ENCODE measurements at places on chromosomes 7 and 10.

- no peak for DNase-seq
These were observed 18.0 kb downstream of the TMEM106B start for GRCh38 chr7:12229046-12229445.

GRCh38 chr7:30066687-30067086, 38.5 kb downstream of the PLEKHA8 start:
- DNase-seq = no peak

- DNase-seq = peak; percentile 39
These were observed 95.5 kb downstream of the CELF2 start for GRCh38 chr10:11113156-11113555.

- DNase-seq = peak; percentile 56
These were observed 22.6 kb upstream of the CREB5 start for GRCh38 chr7:28389504-28390395.

DNA sequence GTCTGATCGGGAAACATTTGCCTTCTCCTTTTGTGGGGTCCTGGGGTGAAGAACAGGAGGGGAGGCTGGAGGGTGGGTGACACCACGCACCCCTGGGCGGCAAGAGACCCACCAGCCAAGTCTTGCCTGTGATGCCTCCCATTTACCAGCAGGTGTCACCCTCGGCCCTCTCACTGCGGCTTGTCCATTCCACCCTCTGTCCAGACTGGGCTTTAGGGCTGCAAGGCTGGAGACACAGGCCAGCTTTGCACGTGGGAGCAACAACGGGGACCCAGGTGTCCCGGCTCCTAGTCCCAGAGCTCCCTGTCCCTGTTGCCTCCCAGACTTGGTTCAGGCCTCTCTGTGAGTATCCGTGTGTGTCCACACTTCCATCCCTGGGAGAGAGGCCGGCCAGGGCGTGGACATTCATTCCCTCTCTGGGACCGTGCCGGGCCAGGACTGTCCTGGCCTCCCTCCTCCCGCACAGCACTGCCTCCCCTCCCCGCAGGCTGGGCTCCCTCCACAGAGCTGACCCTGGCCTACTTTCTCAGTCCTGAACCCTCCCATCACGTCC, 36.2 kb upstream of the GTF2IRD1 start:
- peak; percentile 68 for DNase-seq

DNA sequence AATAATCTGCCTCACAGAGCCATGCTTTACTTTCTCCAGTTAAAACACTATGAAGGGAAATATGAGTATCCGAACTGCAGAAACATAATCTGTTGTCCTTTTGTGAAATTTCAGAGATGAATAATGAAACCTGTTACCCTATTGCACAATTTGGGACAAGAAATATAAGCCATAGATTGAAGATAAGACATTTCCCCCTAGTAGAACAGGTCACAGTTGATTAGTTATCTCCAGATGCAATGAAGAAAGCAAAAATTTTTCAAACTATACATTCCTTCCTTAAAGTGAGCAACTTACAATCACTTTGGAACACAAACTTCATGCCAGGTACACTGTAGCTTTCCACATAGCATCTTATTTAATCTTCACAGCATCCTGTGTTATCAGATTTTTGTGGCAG, 2.3 kb upstream of the CHN2 start:
- no peak for DNase-seq

DNA sequence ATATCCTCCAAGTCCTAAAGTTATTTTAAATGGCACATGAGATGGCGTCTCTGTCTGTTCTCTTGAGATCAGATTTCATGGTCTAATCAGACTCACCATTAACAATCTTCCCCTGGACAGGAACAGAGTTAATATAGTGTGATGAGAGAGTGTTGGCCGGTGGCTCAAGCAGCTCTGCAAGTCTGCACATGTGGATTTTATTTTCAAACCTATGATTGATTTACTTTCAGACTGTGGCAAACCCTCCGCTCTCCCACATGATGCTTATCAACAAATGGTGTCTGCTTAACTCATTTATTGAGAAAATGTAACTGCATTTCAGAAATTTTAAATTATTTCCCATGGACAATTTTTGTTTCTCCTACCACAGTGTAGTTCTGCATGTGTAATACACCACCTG, 46.5 kb upstream of the HGF start:
- no peak for DNase-seq

GRCh38 chr7:32879460-32879859, 12.1 kb downstream of the KBTBD2 start:
- no peak for DNase-seq

GRCh38 chr7:158543840-158544239, 43.8 kb downstream of the PTPRN2 start:
- DNase-seq = no peak

GRCh38 chr7:134060874-134061273, 66.3 kb upstream of the LRGUK start:
- no peak for DNase-seq

DNA sequence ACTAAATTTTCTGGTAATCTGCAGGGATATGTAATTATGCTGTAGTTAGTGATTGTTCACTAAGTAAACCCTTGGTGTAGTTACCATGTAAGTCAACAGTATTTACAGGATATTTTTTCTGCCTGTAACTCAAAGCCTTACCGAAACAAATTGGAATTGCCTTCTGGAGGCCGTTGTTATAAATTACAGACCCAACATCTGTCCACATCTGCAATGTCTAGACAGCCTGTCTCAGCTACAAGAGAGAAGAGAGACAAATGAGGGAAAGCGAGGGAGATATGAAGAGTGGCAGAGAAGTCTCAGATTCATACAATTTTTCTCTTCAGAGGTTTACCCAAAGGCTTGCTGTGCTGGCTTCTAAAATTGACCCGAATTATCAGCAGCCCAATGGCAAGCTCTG, 23.7 kb upstream of the BTRC start:
- no peak for DNase-seq

- DNase-seq = no peak
These were observed 33.4 kb downstream of the VWDE start for GRCh38 chr7:12370249-12370648.

DNA sequence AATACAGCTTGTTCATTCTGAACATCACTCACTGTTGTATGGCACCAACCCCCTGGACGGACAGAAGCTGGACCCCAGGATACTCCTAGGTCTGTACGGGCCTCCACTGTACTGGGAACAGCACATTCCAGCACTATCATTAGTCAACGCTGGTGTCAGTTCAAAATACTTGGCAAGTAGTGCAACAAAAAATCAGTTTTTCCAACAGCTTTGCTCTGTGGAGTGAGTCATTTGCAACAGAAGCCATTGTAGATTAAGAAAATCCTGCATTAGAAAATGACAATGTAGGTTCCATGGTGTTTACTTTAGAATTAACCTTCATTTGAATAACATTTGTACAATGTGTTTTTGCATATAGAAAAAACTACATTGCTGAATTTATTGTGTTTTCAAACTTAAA, 266.6 kb downstream of the HDAC9 start:
- DNase-seq = no peak

- no peak for DNase-seq
These were observed 55.0 kb downstream of the WAC start for GRCh38 chr10:28587970-28588290.

DNA sequence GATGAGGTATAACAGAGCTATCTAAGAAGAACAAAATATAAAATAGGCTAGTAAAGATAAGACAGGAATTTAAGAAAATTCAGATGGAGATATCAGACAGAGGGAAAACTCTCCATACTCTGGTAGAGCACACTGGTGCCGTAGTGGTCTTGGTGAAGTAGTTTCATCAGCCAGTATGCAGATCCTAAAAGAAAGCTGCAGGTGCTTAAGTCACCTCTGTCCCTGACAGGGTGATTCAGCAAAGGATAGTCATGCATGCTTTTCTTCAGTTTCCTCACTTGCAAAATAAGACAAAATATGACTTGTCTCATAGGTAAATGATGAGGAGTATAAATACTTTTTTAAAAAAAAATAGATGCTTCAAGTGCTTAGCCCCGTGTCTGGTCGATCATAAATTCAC, 794.9 kb downstream of the TNS3 start:
- DNase-seq = no peak

DNA sequence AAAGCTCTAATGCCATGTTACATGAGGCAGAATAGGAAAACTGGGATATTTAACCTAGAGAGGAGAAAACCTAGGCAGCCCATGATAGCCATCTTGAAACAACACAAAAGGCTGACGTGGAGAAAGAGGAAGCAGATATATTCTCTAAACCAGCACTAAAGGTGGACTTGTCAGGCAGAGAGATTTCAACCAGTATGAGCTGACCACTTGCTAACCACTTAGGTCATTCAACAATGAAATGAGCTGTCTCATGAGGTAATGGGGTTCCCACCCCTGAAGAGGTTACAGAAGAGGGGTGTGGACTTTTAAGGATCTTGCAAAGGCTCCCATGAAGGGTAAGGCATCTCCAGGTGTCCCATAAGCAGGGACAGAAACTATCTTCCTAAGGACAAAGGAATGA, 26.8 kb upstream of the EGR2 start:
- DNase-seq = no peak

GRCh38 chr10:34015700-34016099, 681.2 kb upstream of the NRP1 start:
- DNase-seq = no peak

- DNase-seq = no peak
These were observed 40.9 kb downstream of the CCDC71L start for GRCh38 chr7:106620034-106620433.

GRCh38 chr10:17023386-17024298, 106.0 kb downstream of the CUBN start:
- DNase-seq = peak; percentile 96

GRCh38 chr10:97066877-97067555, 118.7 kb downstream of the SLIT1 start:
- DNase-seq = no peak

DNA sequence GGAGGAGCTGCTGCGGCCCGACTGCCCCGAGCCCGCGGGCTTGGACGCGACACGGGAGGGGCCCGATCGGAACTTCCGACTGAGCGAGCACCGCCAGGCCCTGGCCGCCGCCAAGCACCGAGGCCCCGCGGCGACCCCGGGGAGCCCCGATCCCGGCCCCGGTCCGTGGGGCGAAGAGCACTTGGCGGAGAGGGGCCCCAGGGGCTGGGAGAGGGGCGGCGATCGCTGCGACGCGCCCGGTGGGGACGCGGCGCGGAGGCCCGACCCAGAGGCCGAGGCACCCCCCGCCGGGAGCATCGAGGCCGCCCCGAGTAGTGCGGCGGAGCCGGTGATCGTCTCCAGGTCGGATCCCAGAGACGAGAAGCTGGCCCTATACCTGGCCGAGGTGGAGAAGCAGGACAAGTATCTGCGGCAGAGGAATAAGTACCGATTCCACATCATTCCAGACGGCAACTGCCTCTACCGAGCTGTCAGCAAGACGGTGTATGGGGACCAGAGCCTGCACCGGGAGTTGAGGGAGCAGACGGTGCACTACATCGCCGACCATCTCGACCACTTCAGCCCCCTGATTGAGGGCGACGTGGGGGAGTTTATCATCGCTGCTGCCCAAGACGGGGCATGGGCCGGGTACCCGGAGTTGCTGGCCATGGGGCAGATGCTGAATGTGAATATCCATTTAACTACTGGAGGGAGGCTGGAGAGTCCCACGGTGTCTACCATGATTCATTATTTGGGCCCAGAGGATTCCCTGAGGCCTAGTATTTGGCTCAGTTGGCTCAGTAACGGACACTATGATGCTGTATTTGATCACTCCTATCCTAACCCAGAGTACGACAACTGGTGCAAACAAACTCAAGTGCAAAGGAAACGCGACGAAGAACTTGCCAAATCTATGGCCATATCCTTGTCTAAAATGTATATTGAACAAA, 1.4 kb downstream of the OTUD1 start:
- DNase-seq = peak; percentile 42

DNA sequence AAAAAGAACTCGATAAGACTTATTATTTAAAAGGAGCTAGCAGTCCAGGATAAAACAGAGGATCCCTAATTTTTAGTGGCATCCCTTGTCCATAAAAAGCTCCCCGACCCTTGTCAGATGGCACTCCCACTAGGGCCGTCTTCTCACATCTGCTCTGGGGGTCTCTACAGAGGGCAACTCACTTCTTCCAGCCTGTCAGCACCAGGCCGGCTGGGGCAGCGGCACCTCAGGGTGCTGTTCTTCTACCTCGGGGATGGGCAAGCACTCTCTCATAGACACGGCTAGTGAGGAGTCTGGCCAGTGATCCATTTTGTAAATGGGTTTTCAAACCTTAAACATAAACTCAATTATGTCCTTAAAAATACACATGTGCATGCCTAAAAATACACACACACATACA, 134.7 kb downstream of the PRPF18 start:
- no peak for DNase-seq

DNA sequence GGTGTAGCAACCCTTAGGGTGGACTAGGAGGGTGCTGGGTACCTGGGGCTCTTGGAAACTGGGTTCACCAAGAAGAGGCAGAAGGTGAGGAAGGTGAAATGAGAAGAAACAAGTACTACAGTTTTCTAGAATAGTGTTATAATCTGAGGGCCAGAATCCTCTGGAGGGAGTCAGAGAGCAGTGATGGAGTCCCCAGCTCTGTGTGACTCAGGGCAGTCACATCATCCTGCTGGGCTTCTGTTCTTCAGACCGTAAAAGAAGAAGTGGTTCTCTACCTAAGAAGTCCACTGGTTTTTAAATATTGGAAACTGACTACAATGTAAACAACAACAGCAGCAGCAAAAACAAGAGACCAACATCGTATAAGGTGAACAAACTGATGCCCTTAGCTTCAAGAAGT, 197.3 kb downstream of the PRPF18 start:
- DNase-seq = peak; percentile 17

DNA sequence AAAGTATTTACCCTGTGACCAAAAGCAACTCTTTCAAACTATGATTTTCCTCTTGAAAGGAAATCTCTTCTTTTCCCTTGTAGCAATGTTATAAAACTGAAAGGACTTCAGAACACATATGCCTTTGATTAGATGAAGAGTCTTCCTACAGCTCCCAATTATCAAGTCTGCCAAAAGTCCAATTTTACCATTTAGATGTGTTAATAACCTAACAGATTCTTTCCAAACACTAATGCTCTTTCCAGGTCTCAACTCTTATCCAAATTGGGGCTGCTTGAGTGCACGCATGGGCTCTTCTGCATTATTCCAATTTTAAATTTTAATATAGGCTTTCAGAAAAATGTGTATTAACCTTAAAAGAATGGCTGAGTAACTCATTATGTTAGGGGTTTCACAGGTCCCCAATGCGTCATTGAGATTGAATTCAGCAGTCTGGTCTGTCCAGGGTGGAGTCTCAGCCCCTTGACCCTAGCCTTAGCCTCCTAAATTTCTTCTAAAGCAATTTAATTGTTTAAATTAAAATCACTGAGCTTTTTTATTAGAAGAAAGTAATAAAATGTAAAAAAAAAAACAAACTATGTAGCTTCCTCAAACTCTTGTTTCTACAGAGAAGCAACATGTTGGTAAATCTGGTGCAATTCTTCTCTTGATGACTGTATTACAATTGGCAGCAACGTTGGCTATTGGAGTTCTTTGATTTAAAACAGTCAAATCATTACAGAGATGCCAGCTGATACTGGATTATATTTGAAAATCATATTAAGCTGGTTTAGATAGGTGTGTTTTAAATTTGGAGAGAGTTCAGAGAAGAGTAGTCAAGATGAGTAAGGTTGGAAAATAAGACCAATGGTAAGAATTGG, 170.4 kb downstream of the DKK1 start:
- DNase-seq = no peak

DNA sequence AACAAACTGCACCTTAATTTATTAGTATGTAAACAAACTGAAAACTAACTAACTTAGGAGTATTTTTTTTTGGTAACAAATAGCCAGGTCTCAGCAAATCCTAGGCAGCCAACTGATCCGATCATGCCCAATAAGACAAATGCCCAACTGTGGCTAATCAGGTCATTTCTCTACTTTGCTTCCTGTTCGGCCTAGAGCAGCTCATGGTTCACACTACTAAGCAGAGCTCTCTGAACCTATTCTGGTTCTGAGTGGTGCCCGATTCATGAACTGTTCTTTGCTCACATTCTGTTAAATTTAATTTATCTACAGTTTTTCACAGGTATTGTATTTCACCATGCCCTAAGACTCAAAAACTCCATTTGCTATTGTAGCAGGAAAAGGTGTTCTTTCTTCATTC, 55.1 kb downstream of the CCDC3 start:
- DNase-seq = no peak
